ENCODE measurements at places on chromosomes 2 and 18.

DNA sequence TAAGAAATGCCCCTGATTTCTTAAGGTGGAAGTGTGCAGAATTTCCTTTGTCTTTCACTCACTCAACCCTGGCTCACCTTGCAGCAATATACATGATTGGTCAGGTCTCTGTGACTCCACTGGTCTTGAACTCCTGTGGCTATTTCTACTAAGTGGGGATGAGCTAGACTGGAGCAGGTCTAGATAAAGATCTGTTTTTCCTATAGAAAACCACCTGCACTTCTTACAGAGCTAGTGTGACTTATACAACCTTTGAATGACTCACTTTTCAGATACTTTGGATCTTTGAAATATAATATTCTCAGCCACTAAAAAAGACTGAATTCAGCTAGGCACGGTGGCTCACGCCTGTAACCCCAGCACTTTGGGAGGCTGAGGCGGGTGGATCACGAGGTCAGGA, 98.5 kb upstream of the KCTD1 start:
- DNase-seq, result no peak

DNA sequence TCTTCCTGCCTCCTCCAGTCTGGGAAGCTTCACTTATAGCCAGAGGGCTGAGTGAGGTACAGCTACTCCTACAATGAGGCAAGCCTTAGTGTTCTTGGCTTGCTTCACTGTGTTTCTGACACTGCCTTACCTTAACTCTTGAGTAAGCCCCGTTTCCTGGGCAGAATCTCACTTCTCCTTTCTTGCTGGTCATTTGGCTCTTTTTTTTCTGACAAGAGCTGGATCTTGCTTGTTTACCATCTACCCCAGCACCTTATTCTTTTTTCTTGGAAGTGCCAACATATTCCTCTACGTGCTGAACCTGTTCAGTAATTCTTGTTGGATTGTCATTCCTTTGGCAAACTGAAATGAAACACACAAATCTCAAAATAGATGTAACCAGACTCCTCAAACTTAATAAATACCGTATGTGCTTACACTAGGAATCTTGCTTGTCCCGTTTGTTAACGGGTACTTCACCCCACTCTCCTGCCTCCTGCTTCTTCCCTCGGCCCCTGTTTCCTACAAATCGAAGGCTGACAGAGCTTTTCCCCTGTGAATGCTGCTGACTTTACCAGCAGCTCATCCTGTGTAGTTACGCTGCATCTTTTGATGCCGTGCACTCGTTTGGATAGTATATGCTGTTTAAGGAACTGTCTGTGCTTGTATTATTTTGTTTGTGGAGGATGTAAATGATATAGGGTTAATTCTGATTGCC, 132.2 kb downstream of the FMNL2 start:
- DNase-seq, result peak; percentile 37

DNA sequence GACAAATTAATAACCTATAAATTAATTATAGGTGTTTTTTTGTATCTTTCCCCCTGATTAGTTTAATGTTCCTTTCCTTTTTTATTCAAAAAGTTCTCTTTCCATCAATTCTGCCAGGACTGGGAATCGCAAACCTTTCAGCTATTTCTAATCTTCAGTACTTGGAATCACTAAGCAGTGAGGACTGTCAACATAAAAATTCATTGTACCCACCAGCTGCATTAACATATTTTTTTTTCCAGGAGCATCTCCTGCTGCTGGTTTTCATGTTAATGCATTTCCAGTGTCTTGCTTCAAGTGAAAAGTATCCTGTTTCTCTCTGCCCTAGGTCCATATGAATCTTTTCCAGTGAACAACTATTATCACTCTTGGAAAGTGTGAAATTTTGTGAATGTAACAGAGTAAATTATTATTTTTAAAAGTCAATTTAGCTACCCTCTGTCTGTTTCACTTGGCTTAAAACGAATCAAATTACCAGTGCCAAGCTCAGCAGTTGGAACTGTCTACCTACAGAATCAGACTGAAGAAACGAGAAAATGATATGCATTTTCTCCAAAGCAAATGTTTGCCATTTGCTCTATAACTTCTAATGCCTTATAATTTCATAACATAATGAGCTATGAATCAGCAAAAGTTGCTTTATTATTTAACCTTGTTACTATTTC, 804.4 kb downstream of the EPHA4 start:
- no peak for DNase-seq

DNA sequence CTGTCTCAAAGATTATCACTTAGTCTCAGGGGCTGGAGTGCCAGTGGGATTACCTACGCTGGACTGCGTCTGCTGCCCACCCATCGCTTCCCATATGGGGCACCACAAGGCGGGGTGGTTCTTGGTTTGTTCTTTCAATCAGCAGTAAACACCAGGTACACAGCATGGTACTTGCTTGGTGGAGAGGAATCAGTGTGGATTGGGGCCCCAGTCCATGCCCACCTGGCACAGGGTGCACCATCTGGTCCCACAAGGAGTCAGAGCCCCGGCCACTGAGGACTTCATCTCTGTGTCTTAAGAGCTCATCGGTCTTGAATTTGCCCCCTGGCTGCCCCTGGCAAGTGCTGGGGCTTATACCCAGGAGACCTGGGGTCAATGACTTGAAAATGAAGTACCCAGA, 96.2 kb downstream of the GLI2 start:
- no peak for DNase-seq

DNA sequence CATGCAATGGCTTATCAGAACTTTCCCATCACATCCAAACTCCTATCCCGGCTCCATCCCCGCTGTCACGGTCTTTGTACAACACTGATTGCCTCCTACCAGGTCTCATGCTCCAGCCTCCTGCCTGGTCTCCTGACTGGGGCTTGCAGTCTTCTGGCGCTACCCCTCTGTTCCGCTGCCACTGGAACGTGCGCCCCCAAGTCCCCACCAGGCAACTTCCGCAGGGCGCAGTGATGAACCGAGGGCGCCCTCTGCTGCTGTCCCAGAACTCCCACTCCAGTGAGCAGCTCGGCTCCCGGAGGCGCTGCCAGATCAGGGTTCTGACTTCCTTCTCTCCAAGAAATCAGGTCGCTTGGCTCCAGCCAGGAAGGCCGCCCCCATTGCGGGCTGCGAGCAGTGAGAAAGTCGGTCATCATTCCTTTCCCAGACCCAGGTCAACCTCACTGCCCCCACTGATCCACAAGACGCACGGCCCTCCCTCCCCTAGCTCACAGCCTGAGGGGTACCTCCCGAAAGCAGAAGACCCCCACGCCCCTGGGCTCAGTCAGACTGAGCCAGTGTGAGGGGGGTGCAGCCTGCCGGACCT, 43.9 kb upstream of the RAB11FIP5 start:
- DNase-seq, result peak; percentile 69

GRCh38 chr2:231545105-231545902, 15.1 kb upstream of the NMUR1 start:
- DNase-seq, result no peak

DNA sequence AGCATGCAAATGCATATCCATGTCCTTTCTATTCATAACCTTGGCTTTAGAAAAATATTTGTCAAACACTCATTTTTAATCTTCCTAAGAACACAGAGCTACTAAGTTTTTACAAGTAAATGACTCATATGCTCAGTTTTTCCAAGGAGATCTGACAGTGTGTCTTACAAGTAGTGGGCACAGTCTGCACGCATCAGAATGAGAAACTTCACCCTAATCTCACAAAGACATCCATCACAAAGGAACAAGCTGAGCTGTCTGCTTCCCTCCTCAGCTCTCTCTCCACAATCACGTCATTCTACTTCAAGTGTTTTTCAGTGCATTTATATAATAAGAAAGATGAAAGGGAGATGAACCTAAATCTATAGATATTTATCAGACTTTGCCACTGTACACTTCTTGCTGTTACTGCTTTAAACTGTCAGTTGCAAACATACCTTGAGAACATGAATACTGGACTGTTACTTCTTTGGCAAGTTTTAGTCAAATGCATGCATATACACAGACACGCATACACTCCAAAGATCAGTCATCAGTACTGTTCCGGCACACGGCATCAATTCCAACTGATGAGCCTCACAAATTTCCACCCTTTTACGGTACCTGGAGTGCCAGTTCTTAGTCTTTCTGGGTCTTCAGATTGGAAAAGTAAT, 75.7 kb downstream of the RBMS1 start:
- DNase-seq, result peak; percentile 84

DNA sequence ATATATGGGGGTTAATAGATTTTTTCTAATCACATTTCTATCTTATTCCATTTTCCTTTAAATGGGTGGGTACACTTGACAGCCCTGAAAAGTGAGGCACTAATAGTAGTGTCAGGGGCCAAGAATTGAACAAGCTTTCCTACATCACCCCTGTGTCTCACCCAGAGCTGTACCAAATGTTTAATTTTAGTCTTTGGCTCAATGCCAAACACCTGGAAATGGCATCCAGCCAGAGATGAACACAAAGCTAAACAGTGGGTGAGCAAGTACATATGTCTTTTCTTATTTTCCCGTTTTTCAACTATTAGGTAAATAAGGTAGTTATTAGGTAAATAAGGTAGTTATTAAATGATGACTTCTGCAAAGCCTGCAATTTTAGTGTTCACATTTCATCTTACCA, 276.3 kb upstream of the ERBB4 start:
- DNase-seq, result no peak

Data from fibroblast of skin of scalp (primary cell).